HuH-7.5 (cell line): ENCODE measurements at places on chromosomes 7 and 10.

DNA sequence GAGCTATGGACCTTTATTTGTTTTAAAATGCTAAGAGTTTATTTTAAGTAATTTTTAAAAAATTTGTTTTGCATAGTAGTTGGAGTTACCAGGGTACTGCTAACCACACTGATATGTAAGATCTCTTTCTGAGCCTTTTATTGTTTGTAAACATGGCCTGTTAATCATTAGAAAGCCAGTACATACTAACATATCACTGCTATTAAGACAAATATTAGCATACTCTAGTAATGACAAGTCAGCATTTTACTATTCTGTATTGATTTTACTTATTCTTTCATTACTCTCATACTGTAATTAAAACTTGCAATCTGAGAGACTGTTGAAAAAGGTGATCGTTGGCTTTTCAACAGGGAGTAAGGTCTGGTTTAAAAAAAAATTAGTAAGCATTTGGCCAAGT lies 66.7 kb downstream of the PTEN start:
- DNase-seq: no peak

- no peak for DNase-seq
Measured at GRCh38 chr10:7488418-7488829, 77.6 kb upstream of the SFMBT2 start.

- DNase-seq: peak; percentile 31
Measured at GRCh38 chr10:86592413-86592812, 61.9 kb upstream of the OPN4 start.

DNA sequence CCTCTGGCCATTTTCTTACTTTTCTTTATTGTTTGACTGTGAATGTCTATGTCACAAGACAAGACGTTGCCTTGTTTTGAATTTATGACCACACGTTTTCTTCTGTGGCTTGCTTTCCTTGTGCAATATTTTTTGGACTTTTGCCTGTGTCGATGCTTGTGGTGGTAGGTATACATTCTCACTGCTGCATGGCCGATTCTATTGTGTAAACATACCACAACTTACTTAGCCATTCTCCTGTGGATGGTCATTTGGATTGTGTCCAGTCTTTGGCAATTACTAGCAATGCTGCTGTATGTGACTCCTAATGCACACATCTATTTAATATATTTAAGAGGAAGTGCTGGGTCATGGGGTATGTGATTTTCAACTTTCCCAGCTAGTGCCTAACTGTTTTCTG lies 18.0 kb upstream of the DLG5 start:
- no peak for DNase-seq

DNA sequence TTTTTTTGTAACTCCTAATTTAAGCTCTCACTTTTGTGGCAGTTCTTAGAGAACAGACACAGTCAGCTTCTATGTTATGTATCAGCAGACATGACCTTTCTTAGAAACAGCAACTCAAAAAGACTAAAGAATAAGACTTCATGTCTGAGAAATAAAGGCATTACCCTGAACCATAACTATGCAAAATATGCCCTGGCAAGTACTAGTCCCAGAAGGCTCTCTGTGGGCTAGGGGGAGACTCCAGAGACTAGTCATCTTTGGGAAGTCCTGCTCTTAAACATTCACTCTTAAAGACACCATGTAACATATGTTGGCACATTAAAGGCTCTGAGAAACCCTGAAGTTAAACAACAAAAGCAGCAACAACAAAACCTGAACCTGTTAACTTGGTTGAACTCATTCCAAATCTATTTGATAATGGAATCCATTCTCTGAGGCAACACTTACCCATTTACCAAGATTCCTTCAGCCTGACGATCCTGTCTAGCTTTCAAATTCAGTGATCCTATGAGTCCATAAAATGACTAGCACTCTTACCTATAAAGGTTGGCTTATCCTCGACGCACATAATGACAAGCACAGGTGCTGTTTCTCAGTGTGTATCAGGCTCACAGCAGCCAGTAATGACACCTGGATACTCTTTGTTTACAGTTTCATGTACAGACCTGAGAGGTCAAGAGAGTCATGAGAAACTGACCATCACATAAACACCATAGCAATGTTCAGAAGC lies 62.3 kb downstream of the OSBPL3 start:
- DNase-seq: no peak

GRCh38 chr10:128440513-128441160 lies 314.4 kb upstream of the MKI67 start:
- DNase-seq: no peak

DNA sequence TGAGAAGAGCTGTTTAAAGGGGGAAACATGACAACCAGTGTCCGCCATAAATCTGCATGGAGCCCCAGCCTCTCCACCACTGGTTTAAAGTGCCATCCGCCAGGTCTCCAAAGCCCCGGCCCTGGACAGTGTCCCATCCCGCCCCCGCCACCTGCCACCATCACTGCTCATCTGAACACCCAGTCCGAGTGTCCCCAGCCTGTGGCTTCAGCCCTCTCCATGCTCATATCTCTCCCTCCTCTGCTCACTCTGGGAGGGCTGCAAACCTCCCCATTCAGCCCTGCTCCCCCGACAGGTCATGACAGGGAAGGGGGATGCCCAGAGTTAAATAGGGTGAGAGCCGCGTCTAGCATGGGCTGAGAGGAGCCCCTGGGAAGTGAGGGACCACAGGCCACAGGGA lies 266.2 kb downstream of the DNAJB6 start:
- DNase-seq: no peak

- DNase-seq: no peak
Measured at GRCh38 chr7:116449950-116450349, 49.6 kb upstream of the CAV2 start.

DNA sequence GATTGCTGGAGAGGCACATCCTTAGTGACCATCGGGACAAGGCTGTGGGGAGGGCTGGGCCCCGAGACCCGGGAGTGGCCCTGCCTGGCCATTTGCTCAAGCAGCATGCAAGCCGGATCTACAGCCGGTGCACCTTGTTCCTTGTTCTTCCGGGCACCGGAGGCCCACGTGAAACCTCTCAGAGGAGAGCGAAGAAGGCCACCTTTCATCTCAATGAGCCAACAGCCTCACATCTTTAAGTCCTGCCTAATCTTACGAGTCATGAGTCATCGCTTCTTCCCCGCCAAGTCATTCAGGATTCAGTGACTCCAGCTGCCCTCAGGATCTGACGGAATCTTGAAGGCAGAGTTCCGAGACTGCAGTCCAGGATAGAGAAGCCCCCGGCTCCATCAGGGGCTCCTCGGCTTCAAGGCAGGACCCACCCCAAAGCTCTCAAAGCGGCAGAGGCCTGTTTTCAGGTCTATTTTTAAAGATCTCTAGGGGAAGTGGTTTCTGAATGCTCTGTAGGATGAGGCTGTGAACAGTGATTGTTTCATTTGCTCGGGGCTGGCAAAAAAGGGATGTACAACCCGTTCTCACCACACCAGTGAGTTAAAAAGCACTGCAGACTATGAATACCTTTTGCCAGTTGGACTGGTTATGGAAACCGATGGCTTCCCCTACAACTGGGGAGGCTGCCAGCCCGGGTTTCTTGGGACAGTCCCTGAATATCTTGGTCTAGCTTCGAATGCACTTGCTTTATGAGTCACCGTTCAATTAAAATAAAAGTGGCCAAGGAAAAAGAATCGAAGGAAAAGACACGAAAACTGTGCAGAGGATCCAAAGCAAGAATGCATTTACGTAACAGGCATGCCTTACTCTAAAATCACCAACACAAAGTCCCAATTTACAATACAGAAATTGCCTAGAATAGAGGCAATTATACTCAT lies 57.2 kb upstream of the ECHDC3 start:
- no peak for DNase-seq

DNA sequence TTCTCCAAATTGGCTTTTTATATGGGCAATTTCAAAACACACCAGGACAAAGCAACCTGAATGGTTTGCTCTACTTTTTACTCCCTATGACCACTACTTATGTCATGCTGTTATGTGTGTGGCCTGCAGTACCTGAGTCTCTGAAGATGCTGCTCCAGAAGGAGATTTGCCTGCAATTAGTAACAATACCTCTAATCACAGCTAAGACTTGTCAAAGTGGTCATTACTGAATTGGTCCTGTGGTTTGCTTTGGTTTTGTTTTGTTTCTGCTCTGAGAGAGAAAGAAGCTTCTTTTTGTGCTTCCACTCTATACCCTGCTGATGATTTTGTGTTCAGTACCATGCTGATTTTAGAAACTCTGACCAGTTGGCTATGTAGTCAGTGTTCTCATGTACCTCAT lies 25.5 kb downstream of the HGF start:
- no peak for DNase-seq

DNA sequence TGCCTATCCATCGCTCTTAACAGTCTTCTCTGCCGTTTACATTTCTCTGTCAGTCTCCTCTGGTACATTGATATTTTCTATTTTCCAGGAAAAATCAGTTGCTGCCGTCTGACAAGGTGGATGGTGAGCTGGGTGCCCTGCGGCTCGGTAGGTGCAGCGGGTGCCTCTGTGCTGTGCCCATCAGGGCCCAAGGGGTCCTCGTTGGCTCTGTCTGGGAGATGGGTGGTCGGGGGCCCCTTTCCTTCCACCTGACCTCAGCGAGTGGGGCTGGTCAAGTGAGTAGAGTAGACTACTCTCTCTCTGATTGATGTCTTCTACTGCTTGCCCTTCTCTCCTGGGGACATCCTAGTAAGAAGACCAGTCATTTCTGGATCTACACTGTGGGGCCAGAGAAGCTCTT lies 57.4 kb downstream of the MINDY4 start:
- DNase-seq: no peak

GRCh38 chr7:150686030-150686631 lies 625 bp downstream of the GIMAP2 start:
- no peak for DNase-seq

- no peak for DNase-seq
Measured at GRCh38 chr7:141430455-141431139, 120.6 kb upstream of the AGK start.

DNA sequence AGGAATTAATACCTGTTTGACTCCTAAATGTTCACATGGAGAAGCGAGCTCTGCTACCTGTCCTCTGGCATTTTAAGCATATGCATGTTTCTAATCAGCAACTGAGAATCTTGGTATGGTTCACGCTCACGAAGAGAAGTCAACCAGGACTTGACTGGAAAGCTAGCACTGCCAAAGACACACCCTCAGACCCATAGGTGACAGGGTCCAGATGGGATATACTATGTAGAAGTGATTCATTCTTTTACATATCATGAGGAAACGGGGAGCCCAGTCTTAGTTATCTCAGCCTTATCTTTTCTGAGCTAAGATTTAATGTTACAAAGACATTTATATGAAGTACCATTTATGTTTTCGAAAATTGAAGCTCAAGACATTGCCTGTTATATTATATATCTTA lies 313.0 kb downstream of the DOCK4 start:
- no peak for DNase-seq

- DNase-seq: peak; percentile 11
Measured at GRCh38 chr10:36362257-36362656, 720.2 kb upstream of the FZD8 start.

GRCh38 chr7:97752215-97752614 lies 20.3 kb downstream of the TAC1 start:
- DNase-seq: no peak
